ENCODE measurements at places on chromosomes 12 and 14.

- DNase-seq = no peak
Measured at GRCh38 chr12:6817662-6818157, 3.9 kb upstream of the GPR162 start.

GRCh38 chr12:56593909-56594621, 36.1 kb downstream of the BAZ2A start:
- peak; percentile 59 for DNase-seq

- DNase-seq = no peak
Measured at GRCh38 chr14:35333264-35333730, 41.1 kb downstream of the PSMA6 start.

DNA sequence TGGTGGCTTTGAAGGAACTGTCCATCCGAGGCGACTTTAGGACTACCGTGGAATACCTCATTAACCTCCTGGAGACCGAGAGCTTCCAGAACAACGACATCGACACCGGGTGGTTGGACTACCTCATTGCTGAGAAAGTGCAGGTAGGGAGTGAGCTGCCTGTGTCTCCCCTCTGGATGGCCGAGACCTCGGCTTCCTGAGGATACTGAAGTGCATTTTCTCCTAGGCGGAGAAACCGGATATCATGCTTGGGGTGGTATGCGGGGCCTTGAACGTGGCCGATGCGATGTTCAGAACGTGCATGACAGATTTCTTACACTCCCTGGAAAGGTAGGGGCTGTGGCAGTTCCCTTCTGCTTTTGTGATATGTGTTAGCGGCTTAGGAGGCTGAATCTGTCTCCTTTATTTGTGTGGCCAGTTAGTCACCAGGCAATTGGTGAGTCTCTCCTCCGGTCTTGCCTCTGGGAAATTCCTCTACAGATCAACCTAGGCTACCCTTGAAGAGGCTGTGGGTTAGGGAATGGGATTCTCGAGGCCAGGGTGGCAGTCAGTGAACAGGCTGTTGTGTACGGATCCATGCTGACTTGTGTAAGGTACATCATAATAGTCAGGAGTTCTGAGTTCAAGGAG, 75.3 kb downstream of the ACACB start:
- DNase-seq = no peak

DNA sequence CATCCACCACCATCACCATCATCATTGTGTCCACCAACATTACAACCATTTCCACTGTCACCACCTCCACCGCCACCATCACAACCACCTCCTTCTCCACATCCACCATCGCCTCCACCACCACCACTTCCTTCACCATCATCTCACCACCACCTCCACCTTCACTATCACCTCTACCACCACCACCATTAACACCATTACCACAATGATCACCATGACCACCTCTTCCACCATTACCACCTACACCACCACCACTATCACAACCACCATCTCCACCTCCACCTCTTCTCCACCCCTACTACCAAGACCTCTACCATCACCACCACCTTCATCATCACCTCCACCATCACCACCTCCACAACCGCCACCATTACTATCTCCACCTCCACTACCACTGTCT, 16.4 kb downstream of the ISCU start:
- no peak for DNase-seq

DNA sequence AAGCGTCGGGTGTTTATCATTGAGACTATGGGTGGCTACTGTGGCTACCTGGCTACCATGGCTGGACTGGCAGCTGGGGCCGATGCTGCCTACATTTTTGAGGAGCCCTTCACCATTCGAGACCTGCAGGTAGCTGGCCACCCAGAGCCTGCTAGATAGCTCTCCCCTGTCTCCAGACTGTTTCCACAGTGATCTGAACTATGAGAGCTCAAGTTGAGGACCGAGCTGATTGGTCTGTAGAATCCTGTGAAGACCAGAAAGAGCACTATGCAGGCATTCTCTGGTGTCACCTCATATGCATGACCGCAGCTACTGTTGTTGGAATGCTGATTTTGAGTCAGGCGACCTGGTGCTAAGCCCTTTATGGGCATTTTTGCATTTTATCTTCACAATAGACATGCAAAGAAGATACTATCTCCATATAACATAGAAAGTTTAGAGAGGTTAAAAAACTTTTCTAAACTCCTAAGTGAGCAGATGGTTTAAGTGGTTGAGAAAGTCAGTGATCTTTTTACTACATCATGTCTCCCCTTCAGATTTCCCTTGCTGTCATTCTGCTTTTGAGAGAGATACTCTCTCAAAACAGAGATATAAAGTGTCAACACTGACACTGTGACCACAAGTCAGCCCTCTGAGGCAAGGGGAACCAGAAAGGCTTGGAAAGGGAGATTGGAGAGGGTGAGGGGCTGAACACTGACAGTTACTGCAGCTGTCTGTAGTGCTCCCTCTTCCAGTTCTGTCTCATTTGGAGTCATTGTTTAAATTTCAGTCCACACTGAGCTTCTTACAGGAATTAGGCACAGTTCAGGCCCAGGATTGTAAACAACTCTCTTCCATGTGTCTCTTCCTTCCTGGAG, 14.3 kb downstream of the ASB8 start:
- no peak for DNase-seq

DNA sequence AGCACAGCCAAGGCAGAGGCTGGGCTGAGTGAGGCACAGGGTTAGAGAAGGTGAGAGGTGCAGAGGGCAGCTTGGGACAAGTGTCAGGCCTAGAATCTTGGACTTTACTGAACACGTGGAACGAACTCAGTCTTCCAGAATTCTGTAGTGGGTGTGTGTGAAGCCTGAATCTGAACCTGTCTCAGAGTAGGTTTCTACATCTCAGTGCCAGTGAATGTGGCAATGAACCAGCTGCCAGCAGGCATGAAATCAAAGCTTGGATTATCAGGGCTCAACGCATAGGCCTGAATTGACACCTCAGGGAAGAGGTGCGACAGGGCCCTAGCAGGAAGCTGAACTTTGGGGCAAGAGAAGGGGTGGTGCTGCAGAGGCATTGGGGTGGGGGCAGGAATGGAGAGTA, 104.6 kb downstream of the SAMD4A start:
- no peak for DNase-seq

GRCh38 chr12:96368233-96368632, 32.0 kb downstream of the CDK17 start:
- no peak for DNase-seq

DNA sequence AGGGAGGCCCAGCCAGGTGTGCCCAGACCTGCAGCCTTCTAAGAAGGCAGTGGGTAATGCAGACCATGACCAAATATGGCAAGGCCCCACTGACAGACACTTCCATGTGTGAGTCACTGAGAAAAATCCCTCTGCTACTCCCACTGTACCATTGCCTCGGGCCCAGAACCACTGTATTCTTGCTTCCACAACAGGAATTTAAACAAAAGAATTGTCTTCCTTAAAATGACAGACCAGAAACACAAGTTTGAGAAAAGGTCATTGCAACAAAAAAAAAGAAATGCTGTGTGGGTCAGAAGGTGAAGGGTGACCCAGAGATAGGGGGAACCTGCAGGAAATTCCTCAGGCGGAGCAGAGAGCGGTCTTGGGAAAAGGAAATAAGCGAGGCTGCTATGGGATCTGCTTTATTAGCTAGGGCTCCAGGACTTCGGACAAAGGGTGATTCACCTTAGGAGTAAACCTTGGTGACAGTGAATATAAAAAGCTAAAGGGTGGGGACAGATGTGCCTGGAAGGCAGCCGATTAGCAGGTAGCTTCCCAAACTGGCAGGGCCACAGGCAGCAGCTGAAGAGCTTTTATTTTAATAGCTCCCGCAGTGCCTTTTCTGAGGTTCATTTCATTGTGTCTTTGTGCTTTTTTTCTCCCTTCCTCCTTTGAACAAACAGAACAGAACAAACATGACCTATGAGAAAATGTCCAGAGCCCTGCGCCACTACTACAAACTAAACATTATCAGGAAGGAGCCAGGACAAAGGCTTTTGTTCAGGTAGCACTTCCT, 185.3 kb upstream of the BCL2L14 start:
- DNase-seq = no peak

- no peak for DNase-seq
Measured at GRCh38 chr12:69059465-69060457, 126.8 kb upstream of the CPM start.

- DNase-seq = no peak
Measured at GRCh38 chr12:3683670-3684069, 69.2 kb downstream of the CRACR2A start.

- DNase-seq = no peak
Measured at GRCh38 chr14:70638416-70638815, 3.3 kb upstream of the TTC9 start.

- no peak for DNase-seq
Measured at GRCh38 chr12:34401659-34402227, 379.4 kb downstream of the ALG10 start.

DNA sequence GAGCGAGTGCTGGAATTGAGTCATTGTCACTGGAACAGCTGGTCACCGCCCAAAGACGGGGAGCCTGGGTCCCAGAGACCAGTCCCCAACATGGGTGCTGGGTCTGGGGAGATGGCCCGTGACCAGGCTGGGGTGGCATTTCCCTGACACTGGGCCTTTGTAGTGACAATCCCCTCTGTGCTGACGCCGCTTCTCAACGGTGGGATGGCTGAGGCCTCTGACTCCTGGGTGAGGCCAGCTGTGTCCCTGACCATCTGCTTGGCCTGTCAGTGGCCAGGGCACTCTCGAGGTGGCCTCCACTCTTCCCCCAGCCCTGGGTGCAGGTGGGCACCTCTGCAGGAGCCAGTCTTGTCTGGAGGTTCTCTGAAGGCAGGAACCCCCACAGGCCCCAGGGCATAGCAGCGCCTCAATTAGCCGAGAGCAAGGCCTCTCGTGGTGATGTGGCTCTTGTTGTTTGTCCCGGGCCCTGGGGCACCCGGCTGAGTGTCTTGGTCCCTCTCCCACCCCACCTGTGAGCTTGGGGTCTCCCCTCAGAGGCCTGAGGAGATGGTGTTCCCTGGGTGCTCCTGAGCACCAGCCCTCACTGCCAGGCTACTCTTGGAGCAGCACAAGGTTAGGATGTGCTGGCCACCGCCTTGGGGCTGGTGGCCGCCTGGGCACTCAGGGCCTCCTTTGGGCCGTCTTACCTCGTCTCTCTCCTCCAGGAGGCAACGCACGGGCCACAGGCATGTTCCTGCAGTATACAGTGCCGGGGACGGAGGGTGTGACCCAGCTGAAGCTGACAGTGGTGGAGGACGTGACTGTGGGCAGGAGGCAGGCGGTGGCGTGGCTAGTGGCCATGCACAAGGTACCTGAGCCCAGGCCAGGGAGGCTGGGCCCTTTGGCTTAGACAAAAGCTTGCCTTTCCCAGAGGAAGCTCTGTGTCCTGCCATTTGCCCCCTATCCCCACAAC, 16.6 kb downstream of the ZFYVE21 start:
- DNase-seq = no peak

DNA sequence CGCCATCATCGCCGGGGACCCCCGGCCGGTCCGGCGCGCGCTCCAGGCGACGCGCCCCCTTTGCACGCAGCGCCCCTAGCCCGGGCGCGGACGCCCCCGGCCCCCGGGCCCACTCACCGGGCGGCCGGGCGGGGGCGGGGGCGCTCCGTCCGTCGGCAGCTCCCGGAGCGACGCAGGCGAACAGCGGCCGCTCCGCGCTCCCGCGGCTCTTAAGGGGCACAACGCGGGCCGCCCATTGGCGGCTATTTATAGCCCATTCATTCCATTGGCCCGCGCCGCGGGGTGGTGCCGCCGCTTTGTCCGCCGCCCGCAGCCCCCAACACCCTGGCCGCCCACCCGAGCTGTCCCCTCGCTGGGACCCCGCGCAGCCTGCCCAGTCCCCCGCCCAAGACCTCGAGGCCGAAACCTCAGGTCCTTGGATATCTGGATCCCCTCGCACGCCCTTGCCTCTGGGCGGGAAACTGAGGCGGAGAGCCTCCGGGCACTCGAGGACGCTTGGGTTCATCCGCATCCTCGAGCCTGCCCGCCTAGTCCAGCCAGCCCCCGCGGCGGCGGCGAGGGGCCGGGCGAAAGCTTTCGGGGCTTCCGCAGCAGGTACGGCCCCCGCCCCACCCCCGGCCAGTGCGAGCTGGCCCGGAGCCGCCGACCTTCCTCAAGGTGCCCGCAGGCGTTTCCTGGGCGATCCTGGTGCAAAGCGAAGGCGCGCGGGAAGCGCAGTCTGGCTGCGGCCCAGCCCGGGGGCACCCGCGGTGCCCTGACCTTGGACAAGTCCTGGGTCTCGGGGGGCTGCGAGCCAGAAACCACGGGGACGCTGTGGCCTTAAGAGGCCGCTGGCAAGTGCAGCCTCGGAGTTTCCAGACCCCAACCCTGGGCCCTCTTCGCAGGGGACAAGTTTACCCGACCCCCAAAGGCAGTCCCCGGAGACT, at the start of gene CKB:
TSS of gene CKB (minus strand) at position 182 of the 926 bp plus-strand sequence. CDS start 337 bp downstream, outside the sequence.
- DNase-seq = no peak

- DNase-seq = no peak
Measured at GRCh38 chr12:27571463-27571862, 47.5 kb downstream of the PPFIBP1 start.

GRCh38 chr12:102479099-102479885, 1.1 kb downstream of the IGF1 start:
- DNase-seq = peak; percentile 0

GRCh38 chr14:37559386-37559785, 35.7 kb downstream of the FOXA1 start:
- DNase-seq = no peak

DNA sequence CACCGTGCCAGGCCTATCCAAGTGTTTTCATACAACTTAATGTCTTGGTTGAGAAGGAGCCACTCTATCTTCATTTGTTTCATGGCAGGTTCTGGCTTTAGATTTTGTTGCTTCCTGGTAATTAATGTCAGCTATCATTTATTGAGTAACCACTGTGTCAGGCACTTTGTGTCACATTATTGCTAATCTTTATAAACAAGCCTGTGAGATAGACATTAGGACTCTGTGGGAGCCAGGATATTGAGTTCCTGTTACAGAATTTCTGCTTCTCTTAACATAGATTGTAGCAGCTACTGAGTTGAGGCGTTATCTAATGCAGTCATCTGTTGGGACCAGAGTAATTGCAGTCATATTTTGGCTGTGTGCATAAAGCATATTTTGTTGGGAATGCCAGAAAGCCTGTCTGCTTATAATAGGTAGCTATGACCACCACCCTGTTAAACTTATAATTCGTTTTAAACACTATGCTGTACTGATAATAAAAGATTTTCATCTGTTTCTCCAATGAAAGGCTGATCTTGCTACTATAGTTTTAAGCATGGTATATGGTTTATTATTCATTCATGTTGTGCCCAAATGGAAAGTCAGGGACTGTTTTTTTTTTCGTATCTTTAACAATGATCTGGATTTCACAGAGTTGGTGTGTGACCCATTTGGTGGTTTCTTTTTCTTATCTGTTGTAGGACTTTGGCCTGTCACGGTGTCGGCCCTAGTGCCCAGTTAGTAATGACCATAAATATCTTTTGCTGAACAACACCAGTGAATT, 432.6 kb downstream of the PCNX1 start:
- no peak for DNase-seq

DNA sequence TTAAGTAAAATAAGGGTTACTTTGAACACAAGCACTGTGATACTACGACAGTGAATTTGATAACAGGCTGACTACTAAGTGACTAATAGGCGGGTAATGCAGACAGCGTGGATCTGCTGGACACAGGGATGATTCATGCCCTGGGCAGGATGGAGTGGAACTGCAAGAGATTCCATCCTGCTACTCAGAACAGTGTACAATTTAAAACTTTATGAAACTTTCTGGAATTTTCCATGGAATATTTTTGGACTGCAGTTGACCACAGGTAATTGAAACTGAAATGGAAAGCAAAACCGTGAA, 46.0 kb downstream of the YEATS4 start:
- no peak for DNase-seq

Data from activated T-cell treated with anti-CD3 and anti-CD28 coated beads for 24 hours (primary cell).